ENCODE measurements at places on chromosomes 16 and 17.
A peak's percentile ranks its signal among the peaks of the same experiment; 100 is the strongest.

GRCh38 chr16:69166221-69166833, 20.6 kb upstream of the SNTB2 start:
- no peak for DNase-seq

GRCh38 chr17:8369944-8370343, 6.6 kb downstream of the KRABD2 start:
- no peak for DNase-seq

DNA sequence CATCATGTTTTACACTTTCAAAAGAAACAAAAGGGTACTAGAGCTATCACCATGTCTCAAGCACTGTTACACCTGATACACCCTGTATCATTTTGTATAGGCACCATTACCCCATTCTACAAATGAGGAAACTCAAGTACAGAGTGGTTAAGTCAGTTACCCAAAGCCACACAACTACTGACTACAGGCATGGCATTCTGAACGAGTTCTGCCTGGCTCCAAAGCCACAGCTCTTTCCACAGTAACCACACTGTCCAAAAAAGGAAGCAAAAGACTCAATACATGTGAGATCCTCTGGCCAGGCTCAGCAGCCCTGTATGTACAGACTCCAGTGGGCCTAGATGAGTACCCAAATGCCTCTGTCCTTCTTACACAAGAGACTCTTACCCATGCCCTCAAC, 4.7 kb downstream of the DYNC1LI2 start:
- DNase-seq, result no peak

GRCh38 chr16:68358951-68359350, 48.1 kb downstream of the PRMT7 start:
- DNase-seq, result no peak

GRCh38 chr17:18917506-18918032, 34.4 kb upstream of the SLC5A10 start:
- no peak for DNase-seq

GRCh38 chr16:28003923-28004322, 59.6 kb downstream of the GSG1L start:
- DNase-seq, result no peak

DNA sequence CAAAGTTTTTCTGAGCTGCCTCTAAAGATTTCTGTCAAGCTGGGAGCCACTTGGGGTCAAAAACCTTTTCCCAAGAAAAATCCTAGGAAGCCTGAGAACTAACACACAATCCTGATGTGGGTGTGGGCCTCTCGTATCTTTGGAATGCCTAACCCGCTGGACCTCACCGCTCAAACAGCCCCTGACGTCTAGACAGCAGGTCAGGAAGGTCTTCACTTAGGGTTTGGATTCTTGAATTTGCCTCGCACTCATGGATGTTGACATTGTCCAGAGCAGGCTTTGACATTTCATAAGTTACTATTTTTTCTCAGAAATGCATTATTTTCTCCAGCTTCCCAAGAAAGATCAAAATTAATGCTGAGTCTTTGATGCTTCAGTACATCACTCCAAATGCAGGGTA, 18.9 kb downstream of the TEX2 start:
- DNase-seq, result no peak

GRCh38 chr17:4739122-4740024, at the start of the genes CXCL16 and ZMYND15:
Gene CXCL16, minus strand, starts transcription at chr17:4739928. Its CDS starts 589 bp downstream, at chr17:4739339.
Gene ZMYND15, plus strand, starts transcription at chr17:4739833. Its CDS starts 716 bp downstream, at chr17:4740549.
- DNase-seq, result no peak

DNA sequence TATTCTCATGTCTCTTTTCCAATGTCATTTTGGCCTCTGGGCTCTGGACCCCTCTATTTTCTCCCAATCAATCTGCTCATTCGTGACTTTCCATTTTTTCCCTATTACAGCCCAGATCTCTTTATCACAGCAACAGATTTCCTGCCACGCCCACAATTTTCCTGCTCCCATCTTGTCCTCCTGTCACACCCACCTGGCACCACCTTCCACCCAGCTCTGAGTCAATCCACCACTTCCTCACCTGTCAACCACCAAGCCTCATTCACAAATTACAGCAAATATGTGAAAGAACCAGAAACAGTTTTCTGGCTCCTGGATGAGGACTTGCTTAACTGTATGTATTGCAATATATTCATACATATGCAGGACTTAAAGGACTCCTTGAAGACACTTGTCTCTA, 311.3 kb downstream of the GRIN2A start:
- no peak for DNase-seq

GRCh38 chr17:8459107-8459506, 23.4 kb downstream of the NDEL1 start:
- DNase-seq, result no peak

DNA sequence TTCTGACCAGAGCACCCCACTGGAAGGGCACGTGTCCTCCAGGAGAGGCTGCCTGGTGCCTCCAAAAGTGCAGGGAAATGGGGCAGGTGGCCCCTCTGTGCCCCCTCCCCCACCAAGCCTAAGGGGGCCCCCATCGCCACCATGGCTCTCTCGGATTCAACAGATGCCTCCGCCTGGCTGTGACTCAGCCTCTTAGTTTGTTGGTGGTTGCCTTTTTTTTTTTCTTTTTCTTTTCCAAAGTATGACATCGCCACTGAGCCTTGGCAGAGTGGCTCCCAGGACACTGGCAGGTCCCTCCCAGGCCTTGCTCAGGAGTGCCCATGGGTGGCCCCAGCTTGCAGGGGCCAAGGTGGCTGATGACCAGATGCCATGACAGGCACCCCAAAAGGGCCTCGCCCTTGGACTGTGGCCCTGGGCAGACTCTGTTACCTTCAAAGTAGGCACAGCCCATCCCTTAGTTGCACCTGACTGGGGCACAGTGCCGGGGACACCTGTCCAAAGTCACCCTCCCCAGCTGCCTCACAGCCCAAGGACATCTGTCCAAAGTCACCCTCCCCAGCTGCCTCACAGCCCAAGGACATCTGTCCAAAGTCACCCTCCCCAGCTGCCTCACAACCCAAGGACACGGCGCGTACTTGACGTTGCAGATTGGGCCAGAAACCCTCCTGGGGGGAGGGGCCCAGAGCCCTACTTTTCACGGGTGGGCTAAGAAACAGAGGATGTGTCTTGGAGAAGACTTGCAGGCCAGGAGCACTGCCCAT, 29.6 kb downstream of the NPTX1 start:
- DNase-seq, result no peak

- no peak for DNase-seq
Measured at GRCh38 chr17:36092230-36092629, 2.3 kb upstream of the CCL3 start.

DNA sequence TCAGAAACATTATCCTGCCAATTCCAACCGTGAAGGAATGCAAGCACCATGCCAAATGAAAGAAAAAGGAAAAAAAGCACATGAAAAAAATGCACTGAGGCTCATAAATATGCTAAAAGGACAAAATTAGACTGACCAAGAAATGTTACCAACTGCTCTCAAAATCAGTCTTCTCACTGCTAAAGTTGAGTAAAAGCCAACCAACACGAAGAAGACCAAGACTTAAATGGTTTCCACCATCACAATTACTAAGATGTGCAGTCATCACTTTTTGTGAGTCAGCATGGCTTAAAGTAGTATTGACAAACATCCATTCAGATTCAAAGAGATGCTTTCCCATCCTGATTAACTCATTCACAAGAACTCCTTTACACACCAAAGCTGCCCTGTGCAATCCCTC, 16.4 kb downstream of the CDYL2 start:
- DNase-seq, result no peak

DNA sequence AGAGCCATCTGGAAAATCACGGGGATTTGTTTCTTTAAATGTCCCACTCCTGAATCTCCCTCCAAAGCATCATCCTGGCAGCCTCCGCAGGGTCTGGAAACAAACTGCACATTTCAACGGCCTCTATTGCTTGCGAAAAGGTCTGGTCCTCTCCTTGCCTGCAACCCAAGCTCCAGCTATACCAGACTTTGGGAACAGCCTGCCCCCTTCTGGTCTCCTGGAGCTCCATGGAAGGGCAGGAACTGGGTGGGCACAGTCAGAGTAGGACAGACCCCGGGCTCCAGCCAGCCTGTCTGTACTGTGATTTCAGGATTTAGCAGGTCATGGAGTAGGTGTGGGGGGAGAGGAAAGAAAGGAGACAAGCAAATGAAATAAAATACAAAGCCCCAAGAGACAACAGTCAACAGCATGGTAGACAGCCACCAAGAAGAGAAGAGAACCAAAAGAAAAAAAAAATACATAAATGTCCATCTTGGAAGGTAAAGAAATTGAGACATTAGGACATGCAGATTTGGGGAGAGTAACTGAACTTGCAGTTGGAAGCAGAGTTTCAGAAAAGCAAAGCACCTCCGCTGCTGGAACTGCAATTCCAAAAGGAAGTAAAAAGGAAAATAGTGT, 2.7 kb downstream of the XYLT1 start:
- DNase-seq, result peak; percentile 24

- no peak for DNase-seq
Measured at GRCh38 chr16:86952769-86953168, 364.4 kb downstream of the C16orf95 start.

DNA sequence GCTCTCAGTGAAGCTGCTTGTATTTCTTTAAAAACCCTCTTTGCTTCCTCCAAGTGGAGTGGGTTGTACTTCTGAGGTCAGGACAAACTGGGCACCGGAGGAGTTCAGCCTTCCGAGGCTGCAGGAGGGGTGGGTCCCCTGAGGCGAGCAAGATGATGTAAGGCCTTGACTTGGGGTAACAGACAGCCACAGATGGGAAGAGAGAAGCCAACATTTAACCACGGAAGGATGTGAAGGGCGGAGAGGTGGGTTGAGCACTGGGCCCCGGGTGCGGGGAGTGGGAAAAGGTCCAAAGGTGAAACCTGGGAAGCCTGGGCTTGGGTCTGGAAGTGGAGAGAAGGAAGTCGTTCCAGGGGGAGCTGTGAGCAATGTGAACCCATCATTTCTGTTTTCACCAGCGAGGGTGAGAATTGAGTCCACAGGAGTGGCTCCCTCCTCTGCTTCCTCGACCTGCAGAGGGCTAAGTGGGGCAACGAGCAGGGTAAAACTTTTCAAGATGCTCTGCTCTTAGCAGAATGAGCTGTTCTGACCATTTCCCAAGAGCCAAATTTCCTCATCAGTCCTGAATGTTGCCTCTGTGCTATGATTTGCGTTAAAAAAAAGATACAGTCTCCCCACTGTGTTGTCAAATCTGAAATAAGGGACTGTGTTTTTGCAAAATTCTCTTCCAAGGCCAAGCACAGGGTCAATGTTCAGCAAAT, 137.7 kb upstream of the CRHR1 start:
- no peak for DNase-seq

- DNase-seq, result no peak
Measured at GRCh38 chr16:67441907-67442306, 11.0 kb downstream of the HSD11B2 start.

GRCh38 chr16:56860226-56861020, 4.6 kb upstream of the SLC12A3 start:
- DNase-seq, result no peak
